Omental fat pad (tissue), 4 donors: ENCODE measurements at places on chromosomes 5 and 9.

GRCh38 chr5:129174480-129174879 lies 79.9 kb downstream of the ISOC1 start:
- no peak for DNase-seq

DNA sequence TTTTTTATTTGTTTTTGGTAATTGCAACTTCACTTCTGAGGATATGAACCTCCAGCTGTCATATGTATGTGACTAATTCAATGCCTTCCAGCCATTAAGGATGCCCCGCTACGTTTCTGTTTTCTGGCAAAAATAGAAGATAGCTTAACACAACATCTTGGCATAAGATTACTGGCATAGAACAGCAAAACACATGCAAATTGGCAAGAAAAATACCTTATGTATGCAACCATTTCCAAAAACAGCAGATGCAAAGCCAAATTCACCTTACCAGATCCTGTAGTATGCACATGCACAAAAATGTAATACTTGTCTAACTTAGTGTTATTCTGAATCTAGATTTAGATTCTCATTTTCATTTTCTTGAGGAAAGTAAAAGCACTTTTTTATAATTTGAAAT lies 461.1 kb upstream of the CYLC2 start:
- no peak for DNase-seq

GRCh38 chr5:139904816-139905661 lies 109.4 kb downstream of the PSD2 start:
- DNase-seq, result no peak

DNA sequence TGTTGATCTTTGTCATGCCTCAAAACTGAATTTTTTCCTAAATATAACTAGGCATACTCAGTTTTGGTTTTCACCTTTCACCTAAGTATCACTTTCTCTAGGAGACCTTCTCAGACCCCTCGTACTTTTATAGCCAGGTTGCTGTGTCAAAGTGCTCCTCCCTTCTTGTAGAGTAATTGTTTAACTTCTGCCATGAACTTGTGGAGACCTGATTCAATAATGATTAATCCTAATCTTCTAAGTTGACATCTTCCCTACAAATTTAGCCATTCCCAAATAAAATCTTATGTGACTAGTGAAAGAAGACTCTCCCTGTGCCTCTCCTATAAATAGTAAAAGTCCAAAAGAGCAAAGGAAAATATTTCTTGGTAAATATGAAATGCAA lies 159.8 kb downstream of the SPATA31D1 start:
- DNase-seq, result no peak

- DNase-seq, result no peak
These were observed 5.3 kb downstream of the CAVIN4 start for GRCh38 chr9:100583014-100583802.

DNA sequence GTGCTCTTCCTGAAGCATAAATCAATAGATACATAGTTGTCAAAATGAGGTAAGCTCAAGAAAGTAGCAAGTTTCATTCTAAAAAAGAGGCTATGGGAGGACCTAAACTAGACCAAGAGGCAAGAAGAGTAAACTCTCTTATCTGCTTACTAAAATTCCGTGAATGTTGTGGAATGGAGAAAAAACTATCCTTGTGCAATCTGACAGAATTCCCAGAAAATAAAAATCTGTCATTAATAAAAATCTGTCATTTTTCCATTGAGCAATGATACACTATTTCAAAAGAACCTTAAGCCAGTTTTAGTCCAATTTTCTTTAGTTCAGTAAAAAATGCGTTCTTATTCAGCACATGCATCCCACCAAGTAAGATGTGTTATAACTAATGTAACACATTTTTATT lies 15.9 kb upstream of the FANCC start:
- no peak for DNase-seq

DNA sequence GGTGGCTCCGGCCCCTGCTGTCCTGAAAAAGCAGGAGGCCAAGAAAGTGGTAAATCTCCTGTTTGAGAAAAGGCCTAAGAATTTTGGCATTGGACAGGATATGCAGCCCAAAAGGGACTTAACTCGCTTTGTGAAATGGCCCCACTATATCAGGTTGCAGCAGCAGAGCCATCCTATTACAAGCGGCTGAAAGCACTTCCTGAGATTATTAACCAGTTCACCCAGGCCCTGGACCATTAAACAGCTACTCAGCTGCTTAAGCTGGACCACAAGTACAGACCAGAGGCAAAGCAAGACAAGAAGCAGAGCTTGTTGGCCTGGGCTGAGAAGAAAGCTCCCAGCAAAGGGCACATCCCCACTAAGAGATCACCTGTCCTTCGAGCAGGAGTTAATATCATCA lies 89.7 kb downstream of the MLLT3 start:
- no peak for DNase-seq

- DNase-seq, result no peak
These were observed 171.9 kb downstream of the MAPKAP1 start for GRCh38 chr9:125534971-125535701.

- no peak for DNase-seq
These were observed 137.3 kb downstream of the LHFPL2 start for GRCh38 chr5:78511121-78511906.

DNA sequence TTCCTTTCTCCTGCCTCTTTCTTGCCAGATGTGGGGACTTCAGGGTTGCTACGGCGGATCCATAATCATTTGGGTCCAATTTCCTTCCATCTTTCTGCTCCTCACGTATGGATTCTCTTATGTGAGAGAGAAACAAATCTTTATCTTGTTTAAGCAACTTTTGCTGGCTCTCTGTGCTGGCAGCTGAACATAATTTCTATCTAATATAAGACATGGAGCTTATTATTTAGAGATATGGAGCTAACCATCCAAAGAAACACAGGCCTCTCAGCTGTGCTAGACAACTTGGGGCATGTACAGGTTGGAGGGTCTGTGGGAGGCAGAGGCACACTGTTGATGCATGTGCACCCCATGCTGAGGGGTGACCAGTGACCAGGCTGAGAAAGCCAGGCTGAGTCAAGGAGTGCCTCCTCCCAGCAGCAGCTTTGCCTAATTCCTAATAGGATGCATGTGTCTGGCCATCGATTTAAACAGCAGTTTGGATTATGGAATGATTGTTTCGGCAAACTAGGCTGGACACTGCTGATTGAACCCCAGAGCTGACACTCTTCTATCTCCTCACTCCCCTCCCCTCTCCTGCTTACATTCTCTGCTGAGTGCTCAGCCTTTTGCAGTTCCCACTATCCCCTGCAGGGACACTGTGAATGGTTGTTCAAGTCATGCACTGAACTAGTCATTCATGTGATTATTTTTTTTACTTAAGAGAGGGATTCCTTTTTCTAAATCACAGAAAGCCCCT lies 195.8 kb downstream of the ERCC6L2 start:
- DNase-seq, result no peak

DNA sequence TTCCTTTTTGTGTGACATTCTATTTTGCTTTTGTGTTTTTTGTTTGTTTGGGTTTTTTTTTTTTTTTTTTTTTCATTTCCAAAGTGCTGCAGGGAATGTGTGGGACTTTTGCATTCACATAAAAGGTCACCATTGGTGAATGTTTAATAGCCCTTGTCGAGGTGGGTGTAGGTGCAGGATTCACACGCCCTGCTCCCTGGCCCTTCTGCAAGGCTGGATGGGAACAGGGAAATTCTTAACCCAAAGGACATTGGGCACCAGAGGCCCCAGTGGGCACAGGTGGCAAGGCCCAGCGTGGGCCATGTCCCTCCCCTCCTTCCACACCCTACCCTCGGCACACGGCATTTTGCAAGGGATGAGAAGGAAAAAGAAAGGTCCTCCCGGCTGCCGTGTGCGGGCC lies 50.4 kb upstream of the NOTCH1 start:
- DNase-seq, result no peak

DNA sequence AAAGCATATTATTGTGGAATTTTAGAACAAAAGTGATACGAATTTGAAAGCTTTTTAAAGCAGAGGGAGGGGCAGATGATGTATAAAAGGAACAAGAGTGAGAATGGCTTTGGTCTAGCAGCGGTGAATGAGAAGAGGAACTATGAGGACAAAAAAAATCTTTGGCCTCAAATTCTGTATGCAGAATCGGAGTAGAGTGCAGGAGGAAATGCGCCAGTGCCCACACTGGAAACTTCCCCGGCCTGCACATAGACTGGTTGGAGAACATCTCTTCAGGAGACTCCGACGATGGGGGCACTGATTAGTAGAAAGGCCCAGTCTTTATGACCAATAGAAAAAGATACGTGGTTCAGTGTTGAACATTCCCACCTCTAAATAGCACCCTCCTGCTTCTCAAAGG lies 51.3 kb downstream of the SLC46A2 start:
- DNase-seq, result no peak

DNA sequence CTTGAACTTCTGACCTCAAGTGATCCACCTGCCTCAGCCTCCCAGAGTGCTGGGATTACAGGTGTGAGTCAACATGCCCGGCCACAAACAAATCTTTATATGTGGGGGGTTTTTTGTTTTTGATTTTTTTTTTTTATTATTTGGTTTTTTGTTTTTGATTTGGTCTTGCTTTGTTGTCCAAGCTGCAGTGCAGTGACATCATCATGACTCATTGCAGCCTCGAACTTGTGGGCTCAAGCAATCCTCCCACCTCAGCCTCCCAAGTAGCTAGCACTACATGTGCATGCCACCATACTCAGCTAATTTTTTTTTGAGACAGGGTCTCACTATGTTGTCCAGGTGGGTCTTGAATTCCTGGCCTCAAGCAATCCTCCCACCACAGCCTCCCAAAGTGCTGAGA lies 42.4 kb downstream of the ALDH7A1 start:
- DNase-seq, result no peak

DNA sequence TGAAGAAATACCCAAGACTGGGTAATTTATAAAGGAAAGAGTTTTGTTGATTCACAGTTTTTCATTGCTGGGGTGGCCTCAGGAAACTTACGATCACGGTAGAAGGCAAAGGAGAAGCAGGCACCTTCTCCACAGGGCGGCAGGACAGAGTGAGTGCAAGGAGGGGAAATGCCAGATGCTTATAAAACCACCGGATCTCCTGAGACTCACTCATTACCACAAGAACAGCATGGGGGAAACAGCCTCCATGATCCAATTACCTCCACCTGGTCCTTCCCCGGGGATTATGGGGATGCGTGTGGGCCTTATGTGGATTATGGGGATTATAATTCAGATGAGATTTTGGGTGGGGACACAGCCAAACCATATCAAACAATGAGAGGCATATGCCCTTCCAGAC lies 18.5 kb upstream of the RORB start:
- DNase-seq, result no peak

DNA sequence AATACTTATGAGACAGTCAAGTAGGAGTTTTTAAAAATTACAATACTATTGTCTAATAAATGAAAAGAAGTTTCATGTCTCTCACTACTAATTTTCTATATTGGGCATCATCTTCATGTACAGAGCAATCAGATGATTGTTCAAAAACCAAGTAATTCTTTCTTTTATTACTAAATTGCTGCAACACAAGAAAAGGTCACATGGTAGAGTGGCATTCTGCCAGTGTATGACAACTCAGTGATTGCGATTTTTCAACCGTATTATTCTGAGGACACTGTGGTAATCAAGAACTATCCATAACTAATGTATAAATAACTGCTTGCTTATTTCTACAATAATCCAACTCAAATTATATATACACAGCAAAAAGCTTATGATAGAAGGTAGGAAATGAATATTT lies 96.7 kb upstream of the GRHPR start:
- no peak for DNase-seq

DNA sequence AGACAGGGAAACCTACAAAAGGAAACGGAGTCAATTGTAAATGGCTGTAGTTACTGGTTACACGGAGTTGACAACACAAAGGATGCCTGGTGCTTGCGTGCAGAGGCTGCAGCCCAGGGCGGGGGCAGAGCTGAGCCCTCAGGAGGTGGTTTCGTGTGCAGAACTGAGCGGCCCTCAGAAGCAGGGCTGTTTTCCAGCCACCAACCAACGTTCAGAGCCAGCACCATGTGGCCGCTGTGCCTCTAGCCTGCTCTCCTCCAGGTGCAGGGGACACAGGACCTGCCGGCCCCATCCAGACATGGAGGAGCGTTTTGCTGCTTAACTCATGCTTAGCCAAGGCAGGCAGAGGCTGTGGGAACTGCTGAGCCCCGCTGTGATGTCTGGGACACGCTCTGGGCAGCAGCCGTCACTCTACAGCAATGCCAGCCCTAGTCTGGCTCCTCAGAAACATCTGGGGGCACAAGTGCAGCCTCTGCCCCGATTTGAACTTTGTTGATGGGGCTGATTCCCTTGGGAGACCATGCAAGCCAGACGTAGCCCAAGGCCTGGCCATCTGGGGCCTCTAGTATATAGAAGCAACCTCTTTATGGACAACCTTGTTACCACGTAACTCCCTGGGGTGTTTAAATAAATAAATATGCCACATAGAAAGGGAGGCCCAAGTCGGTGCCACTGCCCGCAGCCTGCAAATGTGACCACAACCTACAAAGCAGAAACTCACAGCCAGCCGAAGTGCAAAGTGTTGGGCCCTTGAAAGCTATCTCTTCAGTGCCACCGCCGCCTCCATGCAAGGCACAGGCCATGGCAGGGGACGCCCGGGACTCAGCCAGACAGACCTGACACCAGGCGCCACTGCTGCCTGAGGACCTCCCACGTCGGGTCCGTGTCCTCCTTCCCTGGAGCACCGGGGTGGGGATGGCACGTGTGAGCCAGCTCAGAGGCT lies 42.1 kb downstream of the NKD2 start:
- DNase-seq, result no peak

DNA sequence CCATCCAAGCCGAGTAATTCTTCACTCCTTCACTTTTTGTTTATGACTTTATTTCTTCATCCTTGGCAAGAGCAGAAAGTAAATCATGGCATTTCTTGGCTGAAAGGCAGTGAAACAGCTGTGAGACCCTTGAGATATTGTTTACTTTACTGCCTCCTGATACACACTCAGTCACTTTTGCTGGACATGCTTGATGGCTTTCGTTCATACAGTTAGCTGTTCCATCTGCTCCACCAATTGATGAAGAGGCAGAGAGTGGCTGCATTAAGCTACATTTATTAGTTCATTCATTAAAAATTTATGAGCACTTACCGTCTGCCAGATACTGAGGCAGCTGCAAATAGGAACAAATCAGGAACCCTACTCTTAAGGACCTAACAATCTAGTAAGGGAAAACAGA lies 184.4 kb upstream of the OR13F1 start:
- no peak for DNase-seq

DNA sequence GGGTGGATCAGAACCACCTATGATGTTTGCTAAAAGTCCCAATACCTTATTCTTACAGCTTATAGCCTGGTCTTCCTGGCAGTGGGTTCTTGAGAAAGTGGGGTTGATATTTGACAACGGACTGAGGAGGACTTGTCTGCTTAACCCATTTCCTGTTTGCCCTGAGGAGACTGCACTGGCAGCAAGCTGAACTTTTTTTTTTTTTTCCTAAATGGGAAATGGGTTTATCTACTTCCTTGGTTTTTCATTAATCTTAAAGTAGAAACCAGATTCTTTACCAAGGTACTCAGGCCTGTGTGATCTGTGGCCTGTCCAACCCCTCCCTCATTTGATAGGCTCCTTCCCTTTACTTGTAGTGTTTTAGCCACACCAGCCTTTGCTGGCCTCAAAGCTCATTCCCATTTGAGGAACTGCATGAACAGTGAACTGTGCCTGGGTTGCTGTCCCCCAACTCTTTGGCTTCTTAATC lies 47.1 kb downstream of the C9orf57 start:
- no peak for DNase-seq
